ENCODE measurements at places on chromosomes 7 and 10. TPM values are rescaled to one million over a fixed set of nuclear protein-coding genes. Genes with fewer than 3 reads are reported as not detected.

- no peak overlapping the region for H3K4me3 ChIP-seq
- H3K4me1 ChIP-seq, result peaks cover 7% of the 10 kb centered on the region
- no peaks in the 10 kb centered on the region for H3K36me3 ChIP-seq
- no peaks in the 10 kb centered on the region for H3K27me3 ChIP-seq
Measured at GRCh38 chr7:24705461-24705954, 51.8 kb downstream of the GSDME start.

DNA sequence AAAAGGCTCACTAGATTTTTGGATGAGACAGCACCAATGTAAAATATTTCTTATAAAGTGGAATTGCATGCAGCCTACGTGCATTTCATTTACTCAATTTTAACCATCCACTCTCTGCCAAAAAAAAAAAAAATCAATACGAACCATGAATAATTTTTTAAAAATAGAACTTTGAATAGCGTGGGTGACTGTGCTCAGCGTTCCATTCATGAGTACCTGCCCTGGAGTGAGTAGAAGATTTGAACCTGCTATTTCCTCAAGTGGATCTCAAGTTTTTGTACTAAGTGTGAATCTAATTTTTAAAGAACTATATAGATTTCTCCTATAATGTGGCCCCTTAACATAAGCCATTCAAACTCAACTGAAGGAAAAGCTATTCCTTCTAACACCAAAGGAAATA, 105.3 kb downstream of the ARHGAP12 start:
- DNase-seq, result no peak
- no peak overlapping the region for H3K4me3 ChIP-seq
- no peaks in the 10 kb centered on the region for H3K27me3 ChIP-seq

- no peak overlapping the region for H3K4me3 ChIP-seq
- DNase-seq, result no peak
- H3K4me1 ChIP-seq, result peaks cover 10% of the 10 kb centered on the region
- peaks cover 3% of the 10 kb centered on the region for H3K27me3 ChIP-seq
Measured at GRCh38 chr10:71368643-71369042, 28.1 kb upstream of the CDH23 start.

GRCh38 chr7:21028599-21028998, 241.9 kb upstream of the SP8 start:
- no peaks in the 10 kb centered on the region for H3K36me3 ChIP-seq
- no peak overlapping the region for H3K4me3 ChIP-seq
- no peak for DNase-seq
- no peaks in the 10 kb centered on the region for H3K4me1 ChIP-seq

GRCh38 chr10:20380401-20380800, 516.7 kb downstream of the NEBL start:
- H3K36me3 ChIP-seq, result no peaks in the 10 kb centered on the region
- H3K27me3 ChIP-seq, result no peaks in the 10 kb centered on the region
- no peaks in the 10 kb centered on the region for H3K4me1 ChIP-seq
- DNase-seq, result no peak
- H3K27ac ChIP-seq, result no peak overlapping the region
- H3K4me3 ChIP-seq, result no peak overlapping the region

- H3K4me3 ChIP-seq, result no peak overlapping the region
- peaks cover 3% of the 10 kb centered on the region for H3K36me3 ChIP-seq
- peaks cover 7% of the 10 kb centered on the region for H3K4me1 ChIP-seq
- no peaks in the 10 kb centered on the region for H3K27me3 ChIP-seq
- no peak overlapping the region for H3K27ac ChIP-seq
- no peak for DNase-seq
Measured at GRCh38 chr7:105277341-105277740, 111.4 kb downstream of the SRPK2 start.

- DNase-seq, result no peak
- H3K4me3 ChIP-seq, result no peak overlapping the region
- H3K4me1 ChIP-seq, result no peaks in the 10 kb centered on the region
- H3K27ac ChIP-seq, result no peak overlapping the region
Measured at GRCh38 chr10:67666416-67667034, 29.5 kb downstream of the CTNNA3 start.

- no peaks in the 10 kb centered on the region for H3K4me1 ChIP-seq
- H3K27me3 ChIP-seq, result no peaks in the 10 kb centered on the region
- no peaks in the 10 kb centered on the region for H3K36me3 ChIP-seq
- no peak overlapping the region for H3K27ac ChIP-seq
- DNase-seq, result no peak
- H3K4me3 ChIP-seq, result no peak overlapping the region
Measured at GRCh38 chr7:137366995-137367394, 23.5 kb upstream of the PTN start.

- H3K27ac ChIP-seq, result no peak overlapping the region
- no peaks in the 10 kb centered on the region for H3K4me1 ChIP-seq
- H3K27me3 ChIP-seq, result peaks cover 6% of the 10 kb centered on the region
- no peak overlapping the region for H3K4me3 ChIP-seq
- no peak for DNase-seq
Measured at GRCh38 chr10:70078329-70078728, 25.7 kb downstream of the MACROH2A2 start.

- no peak overlapping the region for H3K4me3 ChIP-seq
- no peaks in the 10 kb centered on the region for H3K27me3 ChIP-seq
- no peak overlapping the region for H3K27ac ChIP-seq
Measured at GRCh38 chr7:16998481-16999051, 116.8 kb upstream of the AGR3 start.

GRCh38 chr7:118372530-118372929, 148.0 kb downstream of the ANKRD7 start:
- H3K4me3 ChIP-seq, result no peak overlapping the region
- H3K4me1 ChIP-seq, result no peaks in the 10 kb centered on the region
- no peak for DNase-seq
- H3K27me3 ChIP-seq, result no peaks in the 10 kb centered on the region
- no peaks in the 10 kb centered on the region for H3K36me3 ChIP-seq

GRCh38 chr7:150973571-150974451, 4.3 kb downstream of the KCNH2 start:
- H3K27me3 ChIP-seq, result peaks cover 19% of the 10 kb centered on the region

DNA sequence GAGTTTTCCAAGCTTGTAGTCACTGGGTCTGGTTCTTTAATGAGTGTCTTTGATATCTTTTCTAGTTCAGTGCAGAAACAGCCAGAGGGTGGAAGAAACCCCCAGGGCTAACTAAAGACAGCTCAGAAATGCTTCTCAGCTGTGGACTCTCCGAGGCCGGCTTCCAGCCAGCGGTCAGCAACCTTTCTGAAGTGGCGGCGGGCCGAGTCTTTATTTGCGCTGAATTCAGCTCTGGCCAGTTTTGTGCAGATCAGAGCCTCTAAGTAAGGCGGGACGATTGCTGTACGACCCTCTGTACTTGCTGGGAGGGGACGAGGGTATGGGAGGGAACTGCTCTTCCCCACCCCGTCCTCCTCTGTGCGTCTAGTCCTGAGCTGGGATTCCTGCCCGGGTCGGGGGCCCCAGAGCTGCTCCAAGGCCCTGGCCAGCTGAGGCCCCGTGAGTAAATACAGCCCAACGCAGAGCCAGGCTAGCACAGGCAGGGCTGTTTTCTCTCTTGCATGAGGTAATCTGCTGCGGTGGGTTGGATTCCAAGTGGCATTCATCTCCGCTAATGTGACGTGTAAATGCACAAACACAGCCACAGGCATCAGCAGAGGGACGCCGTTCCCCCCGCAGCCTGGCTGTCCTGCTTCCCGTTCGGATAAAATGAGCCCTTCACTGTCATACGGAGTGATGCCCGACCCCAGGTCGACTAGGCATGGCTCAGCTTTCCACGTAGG, 159.8 kb downstream of the PIP4K2A start:
- H3K27me3 ChIP-seq, result no peaks in the 10 kb centered on the region
- H3K27ac ChIP-seq, result no peak overlapping the region
- no peak for DNase-seq
- H3K4me1 ChIP-seq, result peaks cover 20% of the 10 kb centered on the region
- H3K4me3 ChIP-seq, result no peak overlapping the region
- peaks cover 29% of the 10 kb centered on the region for H3K36me3 ChIP-seq

Gene ZNF804B
- not detected for total RNA-seq

Gene MBL2
- total RNA-seq, result not detected

Gene MSMB
- total RNA-seq, result not detected

Gene PON3
- total RNA-seq, result not detected

Gene EEPD1
- total RNA-seq, result 6.5 TPM

Gene TACC2
- not detected for total RNA-seq

Gene ANKRD61
- total RNA-seq, result not detected

Gene FEZF1
- not detected for total RNA-seq

Measured in activated CD4-positive, alpha-beta memory T cell treated with anti-CD3 and anti-CD28 coated beads, Interleukin-2, amount 10 ng/mL, durations not matched to agents 7 days and 5 days (primary cell).